RWPE2 (cell line): ENCODE measurements at places on chromosomes 3 and 15.

- DNase-seq = no peak
Observed at GRCh38 chr3:151631946-151632345, 101.8 kb upstream of the AADACL2 start.

- no peak for DNase-seq
Observed at GRCh38 chr3:40608091-40608490, 83.3 kb downstream of the ZNF621 start.

GRCh38 chr3:152094406-152094805 lies 174.3 kb upstream of the MBNL1 start:
- no peak for DNase-seq

DNA sequence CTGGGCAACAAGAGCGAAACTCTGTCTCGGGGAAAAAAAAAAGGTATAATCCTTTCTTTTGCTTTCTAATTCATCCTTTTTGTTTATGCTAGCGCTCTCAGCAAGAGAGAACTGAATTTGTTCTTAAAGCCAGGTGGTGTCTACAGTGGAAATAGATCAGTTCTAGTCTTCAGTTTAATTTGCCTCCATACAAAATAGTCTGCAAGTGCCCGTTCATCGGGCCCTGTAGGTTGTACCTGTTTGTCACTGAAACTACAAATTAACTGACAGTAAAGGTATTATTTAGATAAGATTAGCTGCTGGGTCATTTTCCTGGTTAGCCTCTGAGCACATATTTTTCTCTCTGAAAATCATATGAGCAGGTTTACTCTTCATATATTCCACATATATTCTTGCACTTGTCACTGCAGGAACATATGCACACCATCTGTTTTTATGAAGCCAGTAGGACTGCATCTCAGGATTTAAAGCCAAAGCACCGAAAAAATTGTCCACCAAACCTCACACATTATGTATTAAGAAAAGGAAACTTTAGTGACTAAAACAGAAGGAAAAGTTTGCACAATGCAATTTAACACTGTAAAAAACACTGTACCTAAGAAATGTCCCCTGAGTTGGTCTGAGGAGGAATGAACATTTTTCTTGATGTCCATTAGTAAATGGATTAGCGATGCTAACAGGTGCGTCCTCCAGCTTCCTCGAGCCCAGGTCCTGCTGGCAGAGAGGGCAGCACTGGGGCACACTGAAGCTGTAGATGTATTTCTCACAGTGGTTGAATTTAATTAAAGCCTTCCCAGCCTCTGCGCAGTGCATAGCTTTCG lies 437 bp downstream of the MKRN2OS start:
- no peak for DNase-seq

GRCh38 chr15:37764733-37765191 lies 169.7 kb upstream of the TMCO5A start:
- DNase-seq = no peak

DNA sequence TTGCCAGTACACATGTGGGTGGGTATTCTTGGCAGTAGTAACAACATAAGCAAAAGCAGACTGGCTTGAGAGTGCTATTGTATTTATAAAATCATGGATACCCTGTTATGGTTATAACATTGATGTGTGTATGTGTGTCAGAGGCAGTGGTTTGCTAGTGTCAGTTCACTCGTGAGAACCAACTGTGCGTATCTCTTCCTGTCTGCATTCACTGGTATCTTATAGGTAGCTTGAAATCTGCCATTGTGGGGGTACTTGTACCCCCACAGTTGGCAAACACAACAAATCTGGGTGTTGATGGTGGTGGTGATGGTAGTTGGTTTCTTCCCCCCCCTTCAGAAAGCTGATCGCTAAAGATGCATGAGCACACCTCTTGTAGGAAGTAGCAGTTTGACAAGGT lies 355.8 kb upstream of the SATB1 start:
- DNase-seq = no peak

DNA sequence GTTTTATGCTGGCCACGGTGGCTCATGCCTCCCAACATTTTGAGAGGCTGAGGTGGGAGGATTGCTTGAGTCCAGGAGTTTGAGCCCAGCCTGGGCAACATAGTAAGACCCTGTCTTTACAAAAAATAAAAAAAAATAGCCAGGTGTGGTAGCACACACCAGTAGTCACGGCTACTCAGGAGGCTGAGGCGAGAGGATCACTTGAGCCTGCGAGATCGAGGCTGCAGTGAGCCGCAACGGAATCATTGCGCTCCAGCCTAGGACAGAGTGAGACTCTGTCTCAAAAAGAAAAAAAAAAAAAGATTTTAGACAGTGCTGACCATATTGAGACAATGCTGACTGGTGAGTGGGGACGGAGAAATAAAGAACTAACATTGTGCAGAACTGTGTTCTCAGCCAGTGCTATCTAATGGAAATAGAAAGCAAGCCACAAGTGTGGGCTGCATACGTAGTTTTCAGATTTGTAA lies 67.2 kb downstream of the ST6GAL1 start:
- DNase-seq = no peak

GRCh38 chr3:84318273-84318809 lies 640.4 kb upstream of the CADM2 start:
- no peak for DNase-seq

DNA sequence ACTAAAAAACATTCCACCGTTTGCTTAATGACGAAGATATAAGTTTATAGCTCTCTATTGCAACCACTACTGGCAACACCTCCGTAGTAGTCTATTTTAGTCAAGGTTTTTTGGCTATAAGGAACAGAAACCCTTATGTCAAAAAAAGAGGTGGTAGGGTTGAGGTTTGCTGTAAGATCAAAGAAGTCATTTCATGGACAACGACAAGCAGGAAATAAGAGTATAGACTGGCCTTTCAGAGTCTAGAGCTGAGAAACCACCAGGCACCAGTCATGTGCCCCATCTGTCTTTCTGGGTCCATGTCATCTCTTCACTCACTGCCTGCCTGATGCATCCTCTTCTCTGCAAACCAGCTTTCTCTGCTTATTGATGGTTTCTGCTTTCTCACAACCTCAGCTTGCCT lies 42.7 kb downstream of the THBS1 start:
- DNase-seq = no peak

- no peak for DNase-seq
Observed at GRCh38 chr3:18864933-18865731, 283.2 kb upstream of the KCNH8 start.

GRCh38 chr3:98784666-98785600 lies 21.8 kb downstream of the ST3GAL6 start:
- DNase-seq = no peak

DNA sequence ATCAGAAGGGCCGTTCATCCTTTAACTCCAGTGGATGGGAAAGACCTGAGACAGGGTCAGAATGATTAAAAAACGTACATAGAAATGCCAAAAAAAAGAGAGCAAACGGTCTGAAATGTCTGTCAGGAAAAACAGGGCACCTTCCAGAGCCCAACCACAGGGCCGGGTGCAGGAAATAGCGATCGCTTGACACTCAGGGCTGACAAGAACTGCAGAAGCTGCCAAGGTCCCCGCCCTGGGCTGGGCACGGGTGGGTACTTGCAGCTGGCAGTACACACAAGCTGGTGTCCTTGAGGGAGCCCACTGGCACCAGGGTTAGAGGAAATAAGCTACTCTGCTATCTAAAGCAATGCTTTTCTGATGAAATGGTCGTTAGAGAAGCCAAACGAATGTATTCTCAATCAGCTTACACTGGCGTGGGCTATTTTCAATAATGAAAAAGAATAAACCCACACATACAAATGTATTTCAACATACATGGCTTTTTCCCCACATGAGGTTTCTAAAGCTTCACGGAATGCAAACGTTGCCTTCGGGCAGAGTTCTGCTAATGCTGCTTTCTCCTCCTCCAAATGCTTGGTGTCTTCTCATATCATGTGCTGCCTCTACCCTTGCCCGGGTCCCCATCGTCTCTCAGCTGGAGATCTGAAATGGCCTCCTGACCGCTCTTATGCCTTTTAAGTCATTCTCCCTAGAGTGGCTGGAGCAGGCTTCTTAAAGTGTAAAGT lies 15.6 kb downstream of the FRMD4B start:
- DNase-seq = peak; percentile 79

- DNase-seq = no peak
Observed at GRCh38 chr15:38224486-38224885, 28.1 kb upstream of the SPRED1 start.

GRCh38 chr15:34594361-34594760 lies 10.9 kb upstream of the GOLGA8B start:
- DNase-seq = no peak

GRCh38 chr15:50057905-50058639 lies 61.0 kb downstream of the ATP8B4 start:
- DNase-seq = no peak

- peak; percentile 74 for DNase-seq
Observed at GRCh38 chr15:44075535-44075934, 119.5 kb downstream of the FRMD5 start.

DNA sequence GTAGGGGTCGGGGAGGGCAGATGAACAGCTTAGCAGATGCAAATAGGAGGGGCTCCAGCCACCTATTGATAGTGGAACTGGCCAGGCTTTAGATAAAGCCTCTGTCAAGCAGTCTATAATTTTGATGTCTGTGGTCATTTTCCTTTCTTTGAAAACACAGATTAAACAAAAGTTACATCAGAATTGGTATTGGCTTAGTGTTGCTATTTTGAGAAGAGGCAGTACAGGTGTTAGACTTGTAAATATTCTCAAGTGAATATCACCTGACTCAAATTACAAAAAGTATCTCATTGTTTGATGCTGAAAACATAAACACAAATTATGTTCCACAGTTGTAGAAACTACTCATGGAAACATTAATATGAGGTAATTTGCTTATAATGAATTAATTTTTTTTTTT lies 18.1 kb downstream of the GHRL start:
- DNase-seq = no peak

DNA sequence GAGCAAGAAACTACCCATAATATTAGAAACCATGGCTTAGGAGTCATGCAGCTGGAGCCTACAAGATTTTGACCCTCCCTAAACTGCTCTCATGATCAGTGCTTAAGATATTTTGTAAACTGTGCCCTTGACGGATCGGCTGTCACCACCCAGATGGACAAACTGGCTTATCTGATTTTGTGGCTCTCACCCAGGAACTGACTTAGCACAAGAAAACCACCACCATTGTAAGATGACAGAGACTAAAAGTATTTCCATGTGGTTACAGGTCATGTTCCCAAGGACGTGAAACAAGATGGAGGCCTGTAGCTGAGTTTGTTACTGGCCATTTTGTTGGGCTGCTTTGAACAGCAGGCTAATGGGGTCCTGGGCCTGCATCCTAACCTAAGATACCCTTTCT lies 940.9 kb downstream of the OTOL1 start:
- DNase-seq = no peak

- no peak for DNase-seq
Observed at GRCh38 chr3:173221010-173221409, 80.0 kb upstream of the SPATA16 start.

DNA sequence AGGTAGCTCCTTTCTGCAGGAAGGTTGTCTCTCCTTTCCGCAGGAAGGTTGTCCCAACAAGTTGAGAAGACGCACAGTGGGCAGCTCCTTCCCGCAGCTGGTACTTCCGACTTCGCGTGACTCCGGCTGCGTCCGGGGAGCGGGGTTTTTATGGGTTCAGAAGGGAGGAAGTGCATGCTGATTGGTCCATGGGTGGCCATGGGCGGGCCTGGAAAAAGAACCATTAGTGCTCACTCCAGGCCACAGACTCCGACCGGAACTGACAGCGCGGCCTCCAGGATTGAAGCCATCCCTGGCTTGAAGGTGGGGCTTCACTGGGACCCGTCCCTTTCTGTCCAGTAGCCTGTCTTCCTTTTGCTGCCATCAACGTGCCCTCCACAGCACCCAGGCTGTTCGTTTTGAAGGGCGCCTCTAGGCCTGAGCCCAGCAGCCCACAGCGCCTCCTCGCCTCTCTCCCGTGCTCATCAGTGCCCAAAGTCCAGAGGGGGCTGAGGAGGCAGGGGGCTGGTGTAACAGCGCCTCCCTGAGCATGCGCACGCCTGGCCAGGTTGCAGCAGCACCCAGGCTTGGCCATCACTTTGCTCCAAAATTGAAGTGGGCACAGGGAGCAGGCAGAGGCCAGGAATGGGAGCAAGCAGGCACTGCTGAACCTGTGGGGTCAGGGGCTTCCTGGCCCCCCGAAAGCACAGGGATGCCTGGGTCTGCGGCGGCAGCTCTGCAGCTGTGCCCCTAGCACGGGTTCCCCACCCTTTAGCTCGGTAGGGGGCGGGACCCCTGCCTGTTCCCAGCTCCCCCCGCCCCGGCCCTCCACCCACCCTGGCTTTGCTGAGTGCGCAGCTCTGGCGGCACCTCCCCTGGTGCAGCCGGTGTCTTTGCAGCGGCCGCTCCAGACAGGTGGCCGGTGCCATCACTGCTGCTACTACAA lies 330.6 kb upstream of the MCTP2 start:
- DNase-seq = no peak

DNA sequence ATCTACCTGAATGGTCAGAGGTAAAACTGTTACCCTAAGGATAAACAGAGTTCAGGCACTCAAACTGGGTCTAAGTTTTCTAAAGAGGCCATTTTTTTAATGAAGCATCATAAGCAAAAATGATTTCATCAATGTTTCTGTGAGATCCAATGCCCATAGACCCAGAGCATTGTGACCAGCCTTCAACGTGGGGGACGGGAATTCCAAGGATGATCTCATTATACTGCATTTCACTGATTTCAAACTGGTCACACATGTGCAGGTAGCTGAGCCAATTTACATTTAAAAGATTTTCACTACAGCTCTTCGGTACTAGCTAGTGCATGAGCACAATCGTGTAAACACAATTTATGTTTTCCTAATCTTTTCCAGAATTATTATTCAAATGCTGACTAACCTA lies 472.9 kb downstream of the DIPK2A start:
- DNase-seq = no peak

DNA sequence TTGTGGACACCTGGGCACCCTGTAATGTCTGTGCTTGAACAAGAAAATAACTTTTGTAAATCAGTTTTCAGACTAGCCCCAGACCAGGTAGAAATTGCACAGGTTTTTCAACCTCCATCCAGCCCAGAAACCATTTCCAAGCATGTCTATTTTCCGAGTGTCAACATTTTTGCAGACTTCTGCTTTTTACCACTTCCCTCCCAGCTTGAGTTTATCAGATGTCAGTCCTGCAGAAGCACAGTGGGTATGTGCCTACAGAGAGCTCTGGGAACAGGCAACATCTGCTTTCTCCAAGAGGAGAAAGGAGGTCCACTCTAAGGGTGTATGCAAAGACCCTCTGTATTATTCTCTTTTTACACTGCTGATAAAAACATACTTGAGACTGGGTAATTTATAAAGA lies 83.9 kb downstream of the LRRK1 start:
- no peak for DNase-seq

GRCh38 chr15:39393575-39394335 lies 187.1 kb upstream of the THBS1 start:
- DNase-seq = no peak

DNA sequence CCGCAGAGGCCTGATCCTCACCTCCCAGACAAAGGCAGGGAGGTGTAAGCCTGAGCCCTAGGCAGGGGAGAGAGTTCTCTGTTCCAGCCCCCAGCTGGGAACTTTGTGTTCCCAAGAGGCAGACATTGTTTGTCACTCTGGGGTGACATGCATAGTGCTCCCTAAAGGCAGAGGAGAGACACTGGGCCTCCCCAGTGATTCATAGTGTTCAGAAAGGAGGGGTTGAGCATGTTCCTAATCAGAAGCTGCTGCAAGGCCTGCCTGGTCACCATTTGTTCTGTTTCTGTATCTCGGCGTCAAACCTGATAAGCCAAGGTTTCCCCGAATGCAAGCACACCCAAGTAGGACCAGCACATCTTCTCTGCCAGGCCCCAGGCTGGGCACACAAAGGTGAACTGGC lies 24.0 kb upstream of the SLC6A6 start:
- no peak for DNase-seq

GRCh38 chr15:48304398-48304797 lies 26.8 kb upstream of the DUT start:
- no peak for DNase-seq
